ENCODE measurements at places on chromosomes 13 and 19.

- peak; percentile 38 for DNase-seq
These were observed 215.2 kb downstream of the NBEA start for GRCh38 chr13:35157143-35157755.

GRCh38 chr19:46131485-46132143 is 7.1 kb upstream of the IGFL3 start:
- DNase-seq: no peak

- no peak for DNase-seq
These were observed 2.6 kb upstream of the SLC10A2 start for GRCh38 chr13:103068836-103069235.

- DNase-seq: no peak
These were observed 150.3 kb upstream of the GPR12 start for GRCh38 chr13:26910754-26911465.

DNA sequence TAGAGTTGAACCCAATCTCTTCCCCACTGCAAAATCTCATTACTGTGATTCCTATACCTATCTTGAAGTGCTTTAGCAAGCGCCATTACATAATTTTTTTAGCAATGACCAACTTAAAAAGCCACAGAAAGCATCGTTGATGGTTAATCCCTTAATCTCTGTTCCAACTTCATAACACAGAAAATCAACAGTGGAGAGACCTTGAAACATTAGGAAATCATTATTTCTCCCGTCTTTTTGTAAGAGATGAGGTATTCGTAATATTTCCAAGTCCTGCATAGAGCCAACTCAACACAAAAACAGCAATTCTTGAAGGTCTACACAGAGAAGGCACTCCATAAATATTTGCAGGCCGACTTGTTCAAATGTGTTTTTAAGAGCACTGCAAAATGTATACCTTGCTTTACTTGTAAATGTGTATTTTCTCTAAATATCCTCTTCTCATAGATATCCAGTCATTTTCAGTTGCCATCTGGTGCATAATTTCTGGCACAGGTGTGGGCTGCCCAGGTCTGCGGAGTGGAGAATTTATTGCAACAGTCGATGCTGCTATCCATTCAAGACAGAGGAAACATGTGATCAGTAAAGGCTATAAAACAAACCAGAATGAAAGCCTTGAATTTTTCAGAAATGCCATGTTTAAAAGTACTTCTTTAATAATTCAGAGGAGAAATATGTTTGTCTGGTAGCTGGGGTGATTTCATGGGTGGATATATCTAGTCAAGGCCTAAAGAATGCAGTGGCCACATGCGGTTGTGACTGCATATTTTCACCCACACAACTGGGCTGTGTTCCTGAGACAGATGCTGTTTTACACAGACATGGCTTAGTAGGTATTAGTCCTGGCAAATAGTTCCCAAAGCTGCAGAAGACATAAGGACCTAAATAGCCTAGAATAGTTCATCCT is 234.3 kb upstream of the STARD13 start:
- peak; percentile 14 for DNase-seq

DNA sequence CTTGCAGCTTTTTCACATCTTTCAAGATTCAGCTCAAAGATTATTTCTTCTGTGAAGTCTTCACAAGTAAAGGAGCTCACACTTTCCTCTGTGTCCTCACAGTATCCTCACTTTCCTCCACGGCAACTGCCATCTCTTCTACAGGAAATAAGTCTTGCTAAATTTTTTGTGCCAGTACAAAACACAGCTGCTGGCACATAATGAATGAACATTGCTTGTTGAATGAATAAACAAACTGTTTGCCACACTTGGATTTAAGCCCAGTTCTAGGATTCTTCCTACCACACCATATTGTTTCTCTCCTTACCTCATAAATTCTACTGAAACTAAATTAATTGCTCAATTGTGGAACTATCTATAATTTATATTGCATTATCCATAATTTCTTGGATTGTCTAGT is 59.5 kb downstream of the RAP2A start:
- no peak for DNase-seq

DNA sequence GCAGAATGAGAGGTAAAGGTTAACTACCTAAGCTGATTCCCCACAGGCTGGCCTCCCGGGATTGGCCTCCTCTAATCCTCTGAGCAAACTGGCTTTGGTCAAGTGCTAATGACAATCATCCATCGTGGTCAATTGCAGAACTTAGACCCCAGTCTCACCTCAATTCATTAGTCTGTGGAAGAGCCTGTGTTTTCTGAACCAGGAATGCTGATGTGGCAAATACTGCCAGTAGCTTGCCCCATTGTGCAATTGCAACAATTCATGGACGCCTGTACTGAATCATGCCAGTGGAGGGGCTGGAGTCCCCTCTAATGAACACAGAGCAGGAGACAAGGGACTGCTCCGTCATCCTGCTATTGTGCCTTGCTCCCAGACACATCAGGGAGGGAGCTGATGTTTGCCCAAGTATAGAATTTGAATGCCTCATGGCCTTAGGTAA is 1256.5 kb downstream of the EFNB2 start:
- DNase-seq: no peak

DNA sequence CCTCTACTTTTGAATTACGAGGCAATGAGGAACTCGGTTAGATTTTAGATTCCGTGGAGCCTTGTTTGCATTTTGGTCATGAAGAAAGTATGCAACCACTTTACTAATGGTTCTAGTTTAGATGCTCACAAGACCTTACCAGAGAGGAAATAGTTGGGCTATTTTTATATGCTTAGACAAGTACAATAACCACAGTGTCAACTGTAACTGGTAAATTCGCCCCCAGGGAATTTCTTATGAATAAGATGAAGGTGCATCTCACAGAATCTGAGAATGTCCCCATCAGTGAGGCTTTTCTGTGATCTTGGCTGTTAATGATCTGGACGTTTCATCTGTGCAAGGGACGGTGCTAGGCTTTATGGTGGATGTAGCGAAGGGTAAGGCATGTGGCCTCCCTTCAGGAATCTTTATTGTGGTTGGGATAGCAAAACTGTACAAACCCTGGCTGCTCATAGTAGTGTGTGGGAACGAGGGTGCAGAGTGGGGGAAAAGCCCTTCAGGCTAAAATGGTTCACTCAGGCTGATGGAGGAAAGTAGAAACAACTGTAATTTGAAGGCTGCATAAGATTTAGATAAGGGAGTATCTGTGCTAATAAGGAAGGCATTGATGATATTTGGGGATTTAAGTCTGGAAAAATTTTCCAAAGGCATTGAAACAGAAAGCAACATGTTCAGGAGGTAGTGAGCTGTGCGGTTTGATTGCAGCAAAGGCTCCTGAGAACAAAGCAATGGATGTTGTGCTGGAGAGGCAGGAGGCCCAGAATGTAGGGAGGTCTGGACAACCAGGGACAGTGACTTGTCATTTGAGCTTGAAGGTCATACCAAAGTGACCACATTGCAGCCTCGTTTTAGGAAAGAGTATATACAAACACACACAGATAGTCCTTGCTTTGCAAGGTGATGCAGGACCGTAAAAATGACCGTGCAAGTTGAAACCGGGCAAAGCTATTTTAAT is 28.4 kb downstream of the UBAC2 start:
- no peak for DNase-seq

- DNase-seq: no peak
These were observed 38.7 kb upstream of the ZNF254 start for GRCh38 chr19:24048261-24048660.

- DNase-seq: no peak
These were observed 752 bp upstream of the EDNRB start for GRCh38 chr13:77919246-77919920.

- no peak for DNase-seq
These were observed 2.5 kb downstream of the SIGLEC7 start for GRCh38 chr19:51144482-51145045.

DNA sequence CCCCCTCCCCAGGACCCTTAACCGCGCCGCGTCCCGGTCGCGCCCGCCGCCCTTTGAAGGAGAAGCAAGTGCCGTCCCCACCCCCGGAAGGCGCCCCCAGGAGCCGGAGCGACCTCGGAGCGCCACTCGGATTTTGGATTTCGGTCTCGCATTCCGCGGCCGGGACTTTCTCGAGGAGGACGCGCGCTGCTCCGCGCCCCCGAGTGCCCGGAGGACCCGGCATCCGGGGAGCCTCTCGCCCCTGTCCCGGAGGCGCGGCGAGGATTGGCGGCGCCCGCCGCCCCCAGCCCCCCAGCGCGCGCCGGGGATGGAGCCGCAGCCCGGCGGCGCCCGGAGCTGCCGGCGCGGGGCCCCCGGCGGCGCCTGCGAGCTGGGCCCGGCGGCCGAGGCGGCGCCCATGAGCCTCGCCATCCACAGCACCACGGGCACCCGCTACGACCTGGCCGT is 1.6 kb downstream of the MIDN start:
- no peak for DNase-seq

GRCh38 chr13:19685437-19685836 is 52.0 kb downstream of the MPHOSPH8 start:
- no peak for DNase-seq

DNA sequence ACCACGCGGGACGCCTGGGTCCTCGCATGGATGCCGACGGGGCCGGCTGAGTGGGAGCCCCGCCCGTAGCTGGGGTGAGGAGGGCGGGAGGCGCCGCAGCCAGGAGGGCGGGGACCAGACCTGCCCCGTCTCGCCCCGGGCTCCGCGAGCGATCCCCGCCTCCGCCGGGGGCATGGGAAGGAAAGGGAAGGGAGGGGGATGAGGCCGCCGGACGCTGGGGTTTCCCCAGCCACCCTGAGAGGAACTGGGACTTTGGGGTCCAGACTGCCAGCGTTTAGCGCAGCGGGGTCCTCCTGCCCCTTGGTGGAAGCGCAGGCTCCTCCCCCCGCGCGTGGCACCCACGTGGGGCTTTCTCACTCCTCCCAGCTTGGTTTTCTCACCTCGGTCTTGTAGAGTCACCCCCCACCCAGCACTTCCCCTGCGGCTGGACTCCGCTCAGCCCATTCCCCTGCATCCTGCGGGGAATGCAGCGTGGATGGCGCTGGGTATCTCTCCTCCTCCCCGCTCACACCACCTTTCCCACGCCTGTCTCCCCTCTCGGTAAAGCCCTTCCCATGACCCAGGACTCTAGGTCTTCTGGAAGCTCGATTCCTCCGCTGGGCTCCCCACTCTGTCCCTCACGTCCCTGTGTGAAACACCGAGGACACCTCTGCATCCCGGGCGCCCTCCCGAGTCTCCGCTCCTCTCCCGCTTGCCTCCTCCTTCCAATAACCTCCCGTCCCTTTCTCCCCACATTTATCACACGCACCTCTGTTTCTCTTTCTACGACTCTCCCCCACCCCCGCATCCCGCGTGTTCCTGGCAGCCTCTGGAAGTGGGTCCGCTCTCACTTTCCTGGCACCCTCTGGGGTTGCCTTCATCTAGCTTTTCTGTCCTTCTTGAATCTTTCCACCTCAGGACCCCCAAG is 2.1 kb downstream of the TGFB1 start:
- DNase-seq: no peak

DNA sequence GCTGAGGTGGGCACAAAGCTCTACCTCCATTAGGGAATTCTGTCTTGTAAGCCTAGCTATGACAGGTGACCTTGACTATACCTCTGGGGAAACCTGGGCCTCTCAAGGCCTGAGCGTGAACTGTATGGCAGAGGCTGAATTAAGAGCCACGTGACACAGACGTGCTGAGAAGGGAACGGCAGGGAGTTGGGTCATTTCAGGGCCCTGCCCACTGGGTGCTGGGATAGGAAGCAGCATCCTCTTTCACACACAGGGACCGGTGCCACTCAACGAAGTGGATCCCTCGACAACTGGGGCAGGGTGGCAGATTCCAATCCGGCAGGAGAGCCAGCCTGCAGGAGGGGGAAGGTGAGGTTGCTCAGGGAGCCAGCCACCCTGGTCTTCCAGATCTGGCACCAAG is 9.2 kb downstream of the ASF1B start:
- DNase-seq: no peak

DNA sequence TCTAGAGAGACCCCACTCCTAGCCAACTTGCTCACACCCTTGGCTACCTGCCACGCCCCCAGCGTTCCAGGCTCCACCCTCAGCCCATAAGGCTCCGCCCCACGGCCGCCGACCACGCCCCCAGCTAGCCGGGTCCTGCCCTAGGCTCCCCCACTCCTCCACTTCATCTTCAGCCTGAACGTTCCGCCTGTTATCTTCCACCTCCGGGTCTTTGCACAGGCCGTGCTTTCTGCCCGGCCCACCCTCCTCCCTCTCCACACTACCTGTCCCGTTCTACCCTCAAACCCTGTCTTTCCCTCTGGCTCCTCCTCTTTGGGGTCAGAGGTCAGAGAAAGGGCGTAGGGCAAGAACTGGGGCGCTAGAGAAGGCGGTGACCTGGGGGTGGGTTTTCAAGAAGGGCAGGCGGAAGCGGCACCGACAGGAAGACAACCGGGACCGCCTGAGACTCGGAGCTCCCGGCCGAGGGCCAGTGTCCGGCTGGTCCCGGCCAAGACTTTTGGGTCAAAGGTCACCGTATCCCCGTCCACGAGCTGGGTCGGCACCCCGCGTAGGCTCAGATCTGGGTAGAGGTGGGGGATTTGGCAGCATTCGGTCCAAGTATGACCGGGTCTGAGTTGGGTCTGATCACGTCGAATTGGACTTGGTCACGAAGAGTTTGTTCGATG is 2.2 kb downstream of the PDE4C start:
- no peak for DNase-seq

DNA sequence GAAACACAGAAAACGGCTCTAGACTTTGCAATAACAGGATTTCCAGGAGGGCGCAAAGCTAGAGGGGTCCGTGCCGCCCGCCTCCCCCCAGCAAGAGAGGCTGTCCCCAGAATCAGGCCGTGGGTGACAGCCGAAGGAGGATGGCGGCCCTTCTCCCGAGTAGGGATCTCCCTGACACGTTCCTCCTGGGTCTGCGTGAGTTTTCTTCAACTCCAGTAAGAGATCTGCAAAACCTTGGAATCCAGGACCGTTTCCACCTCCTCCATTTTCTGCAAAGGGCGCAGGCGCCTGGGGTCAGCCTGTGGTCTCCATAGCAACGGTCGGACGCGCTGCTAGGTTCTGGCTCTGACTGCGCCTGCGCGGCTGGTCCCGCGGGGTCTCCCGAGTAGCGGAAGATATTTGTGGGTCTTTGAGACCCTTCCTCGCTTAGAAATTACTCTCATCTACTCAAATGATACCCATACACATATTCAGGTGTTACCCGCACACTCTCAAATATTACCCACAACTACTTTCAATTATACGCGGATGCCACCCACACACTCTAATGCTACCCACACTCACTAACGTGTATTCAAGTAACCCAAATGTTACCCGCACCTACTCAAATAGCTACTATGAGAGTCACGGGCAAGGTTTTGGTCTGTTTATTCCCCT is 2.1 kb downstream of the PNMA8C start:
- DNase-seq: no peak

GRCh38 chr13:102915393-102915930 is 69.6 kb downstream of the ERCC5 start:
- no peak for DNase-seq

DNA sequence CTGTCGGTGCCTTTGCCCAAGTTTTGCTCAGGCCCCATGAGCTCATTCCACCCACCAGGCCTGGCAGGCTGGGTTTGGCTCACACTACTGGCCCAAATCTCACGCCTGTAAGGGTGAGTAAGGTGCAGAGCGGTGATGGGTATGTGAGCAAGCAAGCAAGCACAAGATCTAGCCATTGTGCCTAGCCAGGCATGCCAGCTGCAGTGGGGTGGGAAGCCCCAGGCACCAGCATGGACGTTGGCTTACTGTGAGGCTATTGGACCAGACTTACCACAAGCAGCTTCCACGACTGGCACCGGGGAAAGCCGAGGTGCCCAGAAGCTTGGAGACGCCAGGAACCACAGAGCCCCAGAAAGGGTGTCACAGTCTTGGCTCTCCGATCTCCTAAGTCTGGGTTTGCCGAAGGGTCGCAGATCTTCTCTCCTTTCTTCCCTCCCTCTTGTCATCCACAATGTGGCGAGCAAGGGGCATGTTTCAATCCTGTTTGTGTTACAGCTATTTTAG is 2659.4 kb upstream of the PCDH20 start:
- no peak for DNase-seq
